Cortex of kidney (tissue), 1 donor: ENCODE measurements at places on chromosomes 2 and 18.

DNA sequence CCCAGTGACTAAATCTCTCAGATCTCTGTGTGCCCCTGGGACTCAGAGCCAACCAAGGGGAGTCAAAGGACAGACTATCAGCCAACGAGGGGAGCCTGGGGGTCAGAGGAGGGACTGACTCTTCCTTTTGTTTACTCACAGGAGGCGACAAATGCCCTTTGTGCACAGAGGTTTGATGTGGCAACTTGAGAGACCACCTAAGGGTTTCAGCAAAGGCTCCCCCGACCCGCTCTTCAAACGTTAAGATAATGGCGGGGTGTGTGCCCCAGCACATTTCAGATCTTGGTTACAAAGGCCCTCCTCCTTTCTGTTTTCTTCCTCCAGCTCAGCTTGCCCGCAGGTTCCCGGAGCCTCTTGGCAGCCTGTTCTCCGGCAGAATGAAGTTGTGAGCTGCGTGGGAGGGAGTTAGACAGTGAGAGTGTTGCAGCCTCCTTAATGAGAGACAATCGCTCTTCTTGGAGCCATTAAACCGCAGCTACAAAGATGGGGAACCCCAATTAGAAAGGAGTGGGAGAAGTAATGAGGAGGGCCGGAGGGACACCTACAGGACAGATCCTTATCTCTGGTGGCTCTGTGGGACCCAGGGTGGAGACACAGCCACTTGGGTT is 76.2 kb downstream of the KIAA2012 start:
- DNase-seq: no peak

DNA sequence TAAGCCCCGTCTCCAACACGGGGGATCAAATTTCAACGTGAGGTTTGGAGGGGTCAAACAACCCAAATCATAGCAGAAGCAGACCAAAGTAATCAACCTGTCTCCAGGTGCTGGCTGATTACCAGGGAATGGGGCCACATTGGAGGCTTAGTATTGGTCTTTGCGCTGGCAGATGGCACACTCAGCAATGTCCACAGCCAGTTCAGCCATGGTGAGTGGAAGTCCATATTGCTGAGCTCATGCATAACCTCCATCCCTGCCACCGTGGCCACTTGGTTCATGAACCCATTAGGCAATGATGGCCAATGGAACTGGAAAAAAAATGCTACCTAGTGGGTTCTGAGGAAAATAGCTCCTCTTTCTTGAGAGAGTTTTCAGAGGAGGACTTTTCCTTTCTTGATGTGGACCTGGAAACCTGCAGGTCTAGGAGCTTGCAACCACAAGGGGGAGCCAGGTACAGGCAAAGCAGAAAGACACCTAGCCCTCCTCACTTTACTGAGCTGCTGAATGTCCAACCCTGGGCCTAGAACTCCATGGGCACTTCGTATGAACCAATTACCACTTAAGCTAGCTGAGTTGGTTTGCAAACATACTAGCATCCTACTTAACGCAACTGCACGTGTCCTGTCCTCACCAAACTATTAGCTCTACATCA is 128.0 kb upstream of the GYPC start:
- no peak for DNase-seq

- DNase-seq: no peak
Observed at GRCh38 chr2:219769090-219769910, 141.9 kb downstream of the SLC4A3 start.

GRCh38 chr18:10064267-10064666 is 150.5 kb downstream of the VAPA start:
- DNase-seq: no peak

GRCh38 chr2:23219666-23220065 is 165.3 kb upstream of the KLHL29 start:
- no peak for DNase-seq

- no peak for DNase-seq
Observed at GRCh38 chr2:160442603-160443002, 51.0 kb downstream of the RBMS1 start.

GRCh38 chr18:49819823-49820671 is 6.7 kb upstream of the ACAA2 start:
- no peak for DNase-seq

DNA sequence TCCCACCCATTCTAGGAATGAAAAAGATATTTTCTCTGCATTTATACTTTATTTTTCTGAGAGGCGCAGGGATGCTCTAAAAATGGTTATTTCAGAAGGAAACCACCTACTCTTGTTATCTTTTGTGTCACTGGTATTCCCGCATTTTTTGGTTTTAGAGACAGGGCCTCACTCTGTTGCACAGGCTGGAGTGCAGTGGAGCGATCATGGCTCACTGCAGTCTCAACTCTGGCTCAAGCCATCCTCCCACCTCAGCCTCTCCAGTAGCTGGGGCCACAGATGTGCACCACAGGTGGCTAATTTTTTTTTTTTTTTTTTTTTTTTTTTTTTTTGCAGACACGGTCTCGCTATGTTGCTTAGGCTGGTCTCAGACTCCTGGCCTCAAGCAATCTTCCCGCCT is 135.9 kb downstream of the NCK2 start:
- no peak for DNase-seq

- no peak for DNase-seq
Observed at GRCh38 chr2:157404363-157404762, 39.5 kb downstream of the CYTIP start.

DNA sequence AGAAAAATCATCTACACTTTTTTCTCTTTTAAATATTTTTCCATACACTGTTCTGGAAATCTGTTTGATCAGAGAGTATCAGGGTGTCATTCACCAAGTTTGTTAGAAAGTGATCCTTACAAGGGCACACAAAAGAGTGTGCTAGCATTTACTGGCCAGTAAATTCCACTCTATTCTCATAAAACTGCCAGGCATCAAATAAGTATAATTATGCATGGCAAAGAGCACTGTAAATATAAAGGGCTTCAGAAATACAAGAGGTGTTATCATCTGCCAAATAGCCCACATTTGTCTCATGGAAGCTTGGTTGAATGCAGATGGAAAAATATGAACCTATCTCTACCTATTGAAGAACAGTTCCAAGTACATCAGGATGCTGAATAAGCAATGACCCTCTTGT is 847.3 kb upstream of the ACVR2A start:
- DNase-seq: no peak

GRCh38 chr2:29425866-29426265 is 310.7 kb downstream of the CLIP4 start:
- DNase-seq: no peak

- no peak for DNase-seq
Observed at GRCh38 chr2:187313831-187314230, 134.2 kb downstream of the CALCRL start.

DNA sequence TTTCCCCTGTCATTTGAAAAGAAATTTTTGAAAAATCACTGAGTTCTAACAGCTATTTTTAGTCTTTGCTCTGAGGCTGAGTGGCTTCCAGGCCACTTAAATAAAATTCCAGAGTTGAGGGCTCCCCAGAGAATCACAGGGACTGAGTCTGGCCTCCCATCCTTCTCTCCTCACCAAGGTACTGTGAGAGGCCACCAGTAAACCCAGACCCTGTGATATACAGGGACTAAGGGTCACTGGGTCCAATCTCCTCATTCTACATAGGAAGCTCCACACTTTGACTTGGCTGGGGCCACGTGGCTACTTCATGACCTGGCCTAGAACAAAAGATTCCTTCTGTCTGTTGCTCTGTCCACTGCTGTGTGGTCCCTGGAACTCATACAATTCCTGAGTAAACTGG is 123.2 kb upstream of the CDCA7 start:
- DNase-seq: no peak

GRCh38 chr2:41779888-41780287 is 267.9 kb upstream of the PKDCC start:
- no peak for DNase-seq

GRCh38 chr2:8514796-8515758 is 166.8 kb upstream of the ID2 start:
- no peak for DNase-seq

DNA sequence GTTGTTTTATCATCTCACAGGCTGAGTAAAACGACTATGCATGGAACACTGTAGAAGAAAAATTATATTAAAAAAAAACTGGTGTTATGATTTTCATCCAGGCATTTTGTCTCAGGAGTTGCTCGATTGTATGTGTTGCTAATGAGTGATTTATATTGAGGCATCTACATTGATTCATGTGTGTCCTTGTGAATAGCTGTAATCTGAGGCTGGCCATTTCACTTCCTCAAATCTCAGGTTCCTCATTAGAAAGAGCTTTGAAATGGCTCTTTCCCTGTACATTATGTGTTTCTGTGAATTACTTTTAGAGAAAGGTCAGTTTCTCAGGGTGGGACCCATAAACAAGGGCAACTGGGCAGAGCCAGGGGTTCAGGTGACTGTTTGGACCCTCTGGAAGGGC is 2.3 kb downstream of the IL18R1 start:
- no peak for DNase-seq

- no peak for DNase-seq
Observed at GRCh38 chr2:147464737-147465357, 380.0 kb upstream of the ACVR2A start.

- no peak for DNase-seq
Observed at GRCh38 chr2:170950221-170950761, 21.2 kb downstream of the GORASP2 start.

DNA sequence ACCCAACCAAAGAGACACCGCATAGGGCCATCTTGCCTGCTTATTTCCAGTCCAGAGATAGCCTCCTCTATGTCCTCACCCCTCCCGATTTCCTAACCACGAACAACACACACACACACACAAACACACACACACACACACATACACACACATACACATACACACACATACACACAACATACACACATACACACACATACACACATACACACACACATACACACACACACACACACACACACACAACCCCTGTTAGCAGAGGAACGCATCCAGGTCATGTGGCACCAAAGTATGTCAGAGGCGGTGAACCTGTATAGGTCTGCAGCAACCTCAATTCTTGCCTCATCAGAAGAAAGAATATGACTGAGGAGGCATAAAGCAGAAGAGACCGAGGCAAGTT is 18.5 kb upstream of the DNER start:
- no peak for DNase-seq

DNA sequence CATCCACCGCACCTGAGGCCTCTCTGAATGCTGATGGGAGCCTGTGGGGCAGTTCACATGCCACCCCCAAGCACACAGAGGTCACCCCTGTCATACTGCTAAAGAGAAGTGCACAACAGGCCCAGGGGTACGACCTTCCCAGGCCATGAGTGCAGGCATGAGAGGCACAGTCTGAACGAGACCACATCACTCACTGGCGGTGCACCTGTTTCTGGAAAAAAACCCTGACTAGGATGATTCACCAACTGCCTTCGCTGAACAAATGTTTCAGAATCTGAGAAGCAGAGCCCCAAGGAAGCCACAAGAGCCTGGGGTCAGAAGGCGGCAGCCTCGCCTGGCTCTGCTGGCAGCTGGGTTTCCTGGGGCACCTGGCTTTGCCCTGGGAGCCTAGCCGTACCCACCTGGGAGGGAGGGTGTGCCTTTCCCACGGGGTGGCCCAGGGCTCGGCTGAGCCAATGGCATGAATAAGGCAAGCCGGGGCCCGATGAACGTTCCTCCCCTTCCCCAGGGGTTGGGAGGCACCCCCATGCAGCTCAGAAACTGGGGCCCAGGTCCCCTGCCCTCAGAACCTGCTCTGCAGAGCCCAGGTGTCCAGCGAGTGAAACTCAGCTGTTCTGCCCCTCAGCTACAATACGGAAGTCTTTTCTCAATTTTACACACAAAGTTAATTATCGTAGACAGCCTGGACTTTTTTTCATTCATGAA is 73.8 kb downstream of the HDAC4 start:
- no peak for DNase-seq

DNA sequence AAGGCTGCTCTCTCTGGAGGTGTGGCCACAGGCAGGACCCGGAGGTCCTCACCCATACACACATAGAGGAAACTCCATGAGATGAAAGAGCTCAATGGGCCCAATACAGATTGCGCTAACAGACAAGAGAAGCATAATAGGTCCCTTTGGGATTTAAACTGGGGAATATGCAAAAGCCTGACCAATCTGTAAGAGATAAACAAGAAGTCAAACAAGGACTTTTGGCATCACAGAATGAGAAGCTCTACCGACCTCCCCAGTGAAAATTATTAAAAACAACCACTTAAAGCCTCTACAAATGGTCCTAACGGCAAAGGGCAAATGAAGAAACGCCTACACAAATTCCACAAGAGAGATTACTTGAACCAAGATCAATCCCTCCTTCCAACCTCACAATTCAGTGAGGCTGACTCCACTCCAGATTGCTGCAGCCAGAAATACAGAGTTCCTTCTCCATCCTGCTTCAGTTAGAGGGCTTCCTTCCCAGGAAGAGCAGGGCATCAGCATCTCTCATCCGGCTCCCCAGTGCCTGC is 10.8 kb downstream of the IWS1 start:
- DNase-seq: no peak

- DNase-seq: no peak
Observed at GRCh38 chr18:70848329-70848728, 559.5 kb downstream of the SOCS6 start.

DNA sequence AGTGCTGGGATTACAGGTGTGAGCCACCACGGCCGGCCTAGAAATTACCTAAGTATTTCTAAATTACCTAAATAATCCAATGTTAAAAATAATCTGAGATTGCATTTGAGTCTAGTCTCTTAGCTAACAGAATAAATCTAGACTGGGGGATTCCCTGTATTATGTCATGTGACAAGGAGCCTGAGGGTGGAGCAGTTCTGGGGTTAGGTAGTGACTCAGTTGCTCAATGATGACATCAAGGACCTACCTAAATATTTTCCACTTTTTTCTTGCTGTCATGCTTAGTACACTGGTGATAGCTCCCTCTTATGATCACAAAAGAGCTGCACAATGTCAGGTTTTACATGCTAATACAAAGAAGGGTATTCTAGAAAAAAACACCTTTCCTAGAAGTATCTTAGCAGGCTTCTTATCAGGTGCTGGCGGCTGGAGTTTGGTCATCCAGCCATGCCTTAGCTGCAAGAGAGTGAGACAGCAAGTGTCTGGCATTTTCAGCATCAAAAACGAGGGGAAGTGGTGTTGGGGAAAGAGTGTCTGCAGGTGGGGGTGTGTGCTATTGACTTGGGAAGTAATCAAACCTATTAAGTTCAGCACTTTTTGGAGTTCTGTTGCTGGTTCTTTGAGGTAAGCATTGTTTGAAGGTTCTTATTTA is 17.5 kb upstream of the CEP192 start:
- DNase-seq: no peak

GRCh38 chr2:67802291-67802690 is 260.5 kb downstream of the C1D start:
- no peak for DNase-seq

DNA sequence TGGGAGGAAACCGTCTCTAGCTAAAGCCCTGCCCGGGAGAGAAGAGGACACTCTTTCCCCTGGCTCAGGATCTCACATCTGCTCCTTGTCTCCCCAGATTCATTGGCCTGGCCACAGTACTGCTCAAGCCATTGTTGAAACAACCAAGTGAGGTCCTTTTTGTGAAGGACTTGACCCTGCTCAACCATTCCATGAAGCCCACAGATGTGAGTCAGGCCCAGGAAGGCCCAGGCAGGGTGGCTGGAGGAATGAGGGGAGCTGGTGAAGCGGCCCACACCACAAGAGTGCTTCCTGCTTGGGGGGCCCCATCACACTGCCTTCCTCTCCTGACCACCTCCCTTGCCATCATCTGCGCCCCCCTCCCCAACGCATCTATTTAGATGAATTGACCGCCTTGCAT is 5.1 kb downstream of the FER1L5 start:
- no peak for DNase-seq
